Body of pancreas (tissue), 4 donors: ENCODE measurements at places on chromosomes 12 and 14. TPM values are rescaled to one million over a fixed set of nuclear protein-coding genes. Genes with fewer than 3 reads are reported as not detected.
A peak's percentile ranks its signal among the peaks of the same experiment; 100 is the strongest.

Gene ACOT6
- not detected for total RNA-seq

- DNase-seq: no peak
These were observed 53.7 kb upstream of the TMEM263 start for GRCh38 chr12:106902053-106902452.

- DNase-seq: no peak
These were observed 2.2 kb downstream of the SCNN1A start for GRCh38 chr12:6373022-6373787.

- no peak for DNase-seq
These were observed 92.3 kb upstream of the EVL start for GRCh38 chr14:99972748-99973466.

DNA sequence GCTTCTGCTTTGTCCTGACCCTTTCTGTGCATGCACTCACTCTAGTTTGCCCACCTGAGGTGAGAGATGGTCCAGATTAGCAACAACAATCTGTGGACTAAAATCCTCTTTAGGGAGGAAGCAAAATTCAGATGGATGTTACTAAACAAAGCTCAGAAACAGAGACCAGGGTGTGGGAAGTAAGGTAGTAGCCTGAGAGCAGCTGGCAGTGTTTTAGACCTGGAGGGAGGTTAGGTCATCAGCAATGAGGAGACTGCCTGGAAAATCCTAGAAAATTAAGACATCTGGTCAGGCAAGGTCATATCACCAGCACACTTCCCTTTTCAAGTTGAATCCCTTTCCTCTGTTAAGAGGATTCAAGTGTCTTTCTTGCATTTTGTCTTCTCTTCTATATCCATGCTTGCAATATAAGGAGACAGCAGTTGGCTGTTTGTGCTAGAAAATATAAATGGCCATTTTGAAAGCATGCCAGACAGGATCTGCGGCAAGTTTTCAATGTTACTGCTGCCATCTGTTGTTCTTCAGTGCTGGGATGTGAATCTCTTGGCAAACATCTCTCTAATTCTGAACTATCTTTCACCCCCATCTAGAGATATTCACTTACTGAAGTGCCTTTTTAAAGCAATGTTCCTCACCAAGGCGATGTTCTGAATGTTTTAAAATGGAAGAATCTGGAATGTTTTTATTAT is 266.4 kb downstream of the NAV3 start:
- no peak for DNase-seq

Gene CCDC196
- 3.4 TPM for total RNA-seq

- DNase-seq: no peak
These were observed 2.3 kb downstream of the ANKRD9 start for GRCh38 chr14:102507081-102507856.

GRCh38 chr14:21332950-21333349 is 50.9 kb downstream of the SUPT16H start:
- DNase-seq: no peak

Gene PDZRN4
- 0.52 TPM for total RNA-seq

Gene PLEKHG7
- total RNA-seq: 0.33 TPM

Gene ACVRL1
- 93.9 TPM for total RNA-seq

- no peak for DNase-seq
These were observed 698.6 kb upstream of the MDGA2 start for GRCh38 chr14:48373981-48374380.

DNA sequence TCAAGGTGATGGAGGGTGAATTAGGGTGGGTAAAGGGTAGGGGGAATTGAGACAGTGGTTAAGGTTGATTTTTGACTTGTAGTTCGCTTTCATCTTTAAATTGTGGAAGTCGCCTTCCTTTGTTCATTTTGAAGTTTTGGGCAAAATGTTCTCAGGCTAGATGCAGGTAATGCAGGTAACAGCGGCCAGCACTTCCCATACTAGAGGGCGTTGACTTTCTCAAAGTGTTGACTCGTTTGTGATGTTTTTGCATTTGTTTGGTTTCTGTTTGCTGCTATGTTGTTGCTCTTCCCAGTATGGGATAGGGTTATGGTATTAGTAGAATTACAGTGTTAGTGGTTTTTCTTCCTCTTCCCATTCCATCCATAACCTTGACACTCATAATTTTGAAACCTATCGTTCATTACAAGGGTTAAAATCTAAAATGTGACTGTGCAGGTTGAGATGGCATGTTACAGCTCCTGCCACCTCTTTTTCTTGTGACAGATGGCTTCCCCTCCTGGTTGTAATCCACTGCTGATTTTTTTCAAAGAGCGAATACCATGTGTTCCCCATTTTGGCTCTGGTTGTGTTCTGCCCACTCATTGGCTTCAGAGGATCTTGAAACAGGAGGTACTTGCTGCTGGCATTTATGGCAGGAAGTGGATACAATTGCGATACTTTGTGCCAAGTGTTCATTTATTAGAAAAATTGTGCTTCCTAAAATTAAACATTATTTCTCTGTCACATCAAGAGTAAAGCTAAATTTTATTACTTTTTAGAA is 57.1 kb downstream of the ERC1 start:
- no peak for DNase-seq

Gene P2RX2
- total RNA-seq: not detected

DNA sequence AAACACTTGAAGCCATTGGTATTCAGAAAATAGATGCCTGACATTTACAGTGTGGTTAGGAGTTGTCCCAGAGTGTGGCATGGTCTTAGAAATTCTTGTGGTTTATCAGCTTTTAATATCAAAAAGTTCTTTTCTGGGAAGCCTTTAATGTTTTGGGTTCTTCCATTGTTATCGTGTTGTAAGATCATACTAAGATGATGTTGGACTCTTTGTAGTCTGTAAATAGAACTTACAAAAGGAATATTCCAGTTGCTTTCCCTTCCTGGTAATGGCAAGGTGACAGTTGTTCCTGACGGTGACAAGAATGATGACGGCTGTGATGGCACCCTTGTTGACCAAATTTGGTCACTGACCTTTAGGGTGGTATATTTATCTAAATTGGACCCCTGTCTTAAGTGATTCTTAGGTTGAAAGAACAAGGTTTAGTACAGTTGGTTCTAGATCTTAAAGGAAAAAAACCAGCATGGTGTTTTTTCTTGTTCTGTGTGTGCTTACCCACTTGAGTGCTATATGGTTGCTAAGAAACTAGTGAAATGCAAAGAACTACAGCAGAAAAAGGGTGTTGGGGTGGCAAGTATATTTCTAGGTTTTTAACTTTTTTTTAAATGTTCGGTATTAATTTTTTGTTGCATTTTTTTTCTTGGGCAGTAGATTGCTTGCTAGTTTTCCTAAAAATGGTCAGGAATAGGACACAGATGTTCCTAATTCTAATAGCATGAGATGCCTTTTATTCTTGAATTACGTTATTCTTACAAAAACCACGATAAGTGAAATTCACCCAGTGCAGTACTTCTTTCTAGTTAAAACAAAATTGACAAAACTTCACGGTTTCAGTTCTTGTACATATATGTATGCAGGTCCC is 2.1 kb downstream of the ATP2A2 start:
- DNase-seq: no peak

GRCh38 chr14:63299351-63300110 is 19.2 kb downstream of the GPHB5 start:
- no peak for DNase-seq

- no peak for DNase-seq
These were observed 45.0 kb downstream of the SLC24A4 start for GRCh38 chr14:92368001-92368400.

GRCh38 chr14:27435923-27436670 is 838.3 kb upstream of the NOVA1 start:
- DNase-seq: no peak

GRCh38 chr12:114562654-114563053 is 121.3 kb downstream of the TBX3 start:
- DNase-seq: no peak

DNA sequence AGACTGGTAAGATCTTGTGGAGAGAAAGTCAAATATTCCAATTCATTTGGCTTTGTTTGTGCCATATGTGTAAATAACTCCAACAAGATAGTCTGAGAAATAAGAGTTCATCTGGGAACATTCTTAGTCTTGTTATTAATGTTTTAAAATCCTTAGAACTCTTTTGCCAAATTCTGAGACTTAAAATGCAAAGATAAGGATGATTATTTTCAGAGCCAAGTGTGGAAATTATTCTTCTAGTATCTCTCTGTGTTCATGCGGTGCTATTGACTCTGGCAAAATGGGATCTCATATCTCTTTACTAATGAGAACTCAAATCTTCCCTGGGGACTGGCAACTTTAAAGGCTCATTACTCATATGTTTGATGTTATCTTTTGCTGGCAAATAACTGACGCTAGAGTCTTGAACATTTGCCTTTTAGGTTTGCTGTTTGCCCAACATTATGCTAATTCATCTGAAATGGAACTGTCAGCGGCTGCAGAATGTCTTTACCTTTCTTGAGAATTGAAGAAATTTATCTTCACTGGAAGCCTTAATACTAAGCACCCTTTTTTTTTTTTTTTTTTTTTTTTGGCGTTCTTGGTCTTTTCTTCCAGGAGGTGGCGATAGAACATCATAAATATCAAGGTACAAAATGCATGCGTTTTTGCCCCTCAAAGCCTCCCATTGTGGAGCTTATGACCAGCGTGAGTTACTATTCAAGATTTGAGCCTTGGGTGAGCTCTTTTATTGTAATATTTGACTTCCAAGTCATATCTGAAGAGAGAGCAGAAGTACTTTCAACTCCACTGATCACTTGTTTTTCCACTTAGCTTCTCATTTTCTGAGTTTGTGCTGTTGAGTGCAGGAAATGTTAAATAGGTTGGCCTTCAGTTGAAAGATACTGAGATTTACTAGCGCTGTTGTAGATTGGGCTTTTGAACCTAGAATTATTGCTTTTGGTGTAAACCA is 86.5 kb downstream of the CAND1 start:
- DNase-seq: peak; percentile 18

Gene SERPINA10
- not detected for total RNA-seq

DNA sequence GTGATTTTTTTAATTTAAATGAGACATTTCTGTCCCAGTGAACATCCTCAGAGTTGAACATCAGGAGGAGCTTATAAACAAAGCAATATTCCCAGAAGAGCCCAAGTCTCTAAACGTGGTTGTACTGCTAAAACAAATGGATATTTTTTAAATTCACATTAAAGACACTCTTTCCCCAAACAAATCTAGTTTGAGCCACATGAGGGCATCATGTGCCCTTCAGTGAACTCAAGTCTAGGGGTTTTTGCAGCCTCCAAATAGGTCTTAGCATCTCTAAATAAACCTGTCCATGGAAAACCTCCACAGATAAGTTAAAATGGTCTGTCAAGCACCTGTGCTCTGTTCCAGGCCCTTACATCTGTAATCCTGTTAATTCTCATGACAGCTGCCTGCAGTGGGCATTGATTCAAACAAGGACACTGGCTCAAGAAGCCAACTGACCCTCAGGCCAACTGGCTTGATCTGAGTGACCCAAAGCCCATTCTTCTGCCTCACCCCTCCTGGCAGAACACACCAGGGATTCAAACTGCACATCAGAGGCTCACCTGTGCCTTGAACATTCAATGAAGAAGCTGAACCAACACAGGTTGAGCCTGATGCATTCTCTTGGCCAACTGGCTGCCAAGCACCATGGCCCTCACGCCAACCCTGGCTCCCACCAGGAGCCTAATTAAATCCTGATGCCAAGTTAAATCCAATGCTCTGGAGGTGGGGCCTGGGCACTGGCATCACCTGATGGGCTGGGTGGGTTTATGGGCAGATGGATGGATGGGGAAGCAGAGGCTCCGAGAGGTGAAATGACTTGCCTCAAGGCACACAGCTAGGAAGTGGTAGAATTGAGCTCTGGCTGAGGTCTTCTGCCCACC is 8.6 kb downstream of the ISCU start:
- DNase-seq: no peak

DNA sequence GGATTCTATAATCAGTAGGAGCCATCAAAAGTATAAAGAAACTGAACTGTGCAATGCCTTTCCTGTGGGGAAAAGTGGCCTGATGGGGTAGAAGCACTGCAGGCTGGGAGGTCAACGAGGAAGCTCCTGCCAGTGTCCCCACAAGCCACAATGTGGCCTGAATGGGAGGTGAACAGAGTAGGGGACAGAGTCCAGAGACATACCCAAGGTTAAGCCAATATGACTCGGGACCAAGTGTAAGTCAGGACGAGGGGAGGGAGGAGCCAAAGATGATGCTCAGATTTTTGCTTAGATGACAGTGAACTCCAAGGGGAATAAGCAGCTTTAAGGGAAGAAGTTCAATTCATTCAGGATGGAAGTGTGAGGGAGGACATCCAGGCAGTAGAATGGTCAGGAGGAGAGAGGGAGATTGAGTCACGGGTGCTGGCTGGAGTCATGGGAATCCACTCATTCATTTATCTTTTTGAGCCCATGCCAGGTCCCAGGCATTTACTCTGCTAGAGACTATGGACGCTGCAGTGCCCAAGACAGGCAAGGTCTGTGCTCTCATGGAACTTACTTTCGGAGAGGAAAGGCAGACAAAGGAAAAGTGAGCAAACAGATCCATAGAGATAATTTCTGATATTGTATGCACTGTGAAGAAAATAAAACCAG is 29.1 kb downstream of the DPF3 start:
- DNase-seq: no peak

DNA sequence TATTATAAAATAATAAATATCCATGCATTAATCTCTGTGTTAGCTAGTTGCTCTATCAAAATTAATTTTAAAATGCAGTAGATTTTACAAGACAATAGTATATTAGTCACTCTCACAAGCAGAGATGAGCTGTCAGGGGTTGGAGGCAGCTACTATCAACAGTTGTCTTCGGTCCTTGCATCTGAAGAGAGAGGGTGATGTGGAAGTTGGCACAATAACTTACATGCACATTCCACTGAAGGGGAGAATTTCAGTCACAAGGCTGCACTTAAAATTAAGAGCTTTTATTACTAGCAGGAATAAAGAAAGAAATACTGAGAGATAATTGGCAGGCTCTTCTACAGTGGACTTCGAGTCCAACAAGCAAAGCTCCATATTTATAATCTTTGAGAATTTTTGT is 166.9 kb upstream of the DCN start:
- DNase-seq: no peak

Gene REM2
- total RNA-seq: not detected

Gene RHOJ
- 7.3 TPM for total RNA-seq

GRCh38 chr12:110966081-110966760 is 45.8 kb upstream of the MYL2 start:
- no peak for DNase-seq

DNA sequence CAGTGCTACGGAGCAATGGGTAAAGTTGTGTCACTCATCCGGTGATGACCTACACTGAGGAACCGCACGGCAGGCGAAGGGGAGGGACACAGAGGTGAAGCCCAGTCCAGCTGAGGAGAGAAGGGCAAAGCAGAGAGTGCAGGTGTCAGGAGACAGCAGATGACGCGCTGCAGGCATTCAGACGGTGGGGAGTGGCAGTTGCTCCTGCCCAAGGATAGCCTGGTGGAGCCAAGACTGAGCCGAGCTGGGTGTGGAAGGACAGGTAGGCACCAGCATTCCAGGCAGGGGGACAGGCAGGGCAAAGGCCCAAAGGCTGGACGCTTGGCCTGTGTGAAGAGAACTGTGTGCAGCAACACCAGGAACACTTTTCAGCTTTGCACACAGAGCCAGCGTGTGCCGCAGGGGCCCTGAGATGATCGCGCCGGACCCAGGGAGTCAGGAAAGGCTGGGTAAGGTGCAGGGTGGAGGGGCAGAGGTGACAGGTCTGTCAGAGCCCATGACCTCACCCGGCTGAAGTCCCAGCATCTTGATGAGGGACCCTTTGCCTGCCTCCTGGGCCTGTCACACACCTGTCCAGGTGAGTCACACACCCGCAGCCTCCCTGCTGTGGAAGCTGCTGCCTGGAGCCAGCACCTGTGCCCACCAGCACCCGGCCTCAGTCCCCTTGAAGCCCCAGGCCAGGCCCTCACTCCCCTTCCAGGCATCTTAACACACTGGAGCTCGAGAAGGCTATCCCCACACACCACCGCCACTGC is 48.4 kb downstream of the TSPAN11 start:
- no peak for DNase-seq

Gene EPS8
- total RNA-seq: 41.2 TPM
